ENCODE measurements at places on chromosomes 1 and 21.

DNA sequence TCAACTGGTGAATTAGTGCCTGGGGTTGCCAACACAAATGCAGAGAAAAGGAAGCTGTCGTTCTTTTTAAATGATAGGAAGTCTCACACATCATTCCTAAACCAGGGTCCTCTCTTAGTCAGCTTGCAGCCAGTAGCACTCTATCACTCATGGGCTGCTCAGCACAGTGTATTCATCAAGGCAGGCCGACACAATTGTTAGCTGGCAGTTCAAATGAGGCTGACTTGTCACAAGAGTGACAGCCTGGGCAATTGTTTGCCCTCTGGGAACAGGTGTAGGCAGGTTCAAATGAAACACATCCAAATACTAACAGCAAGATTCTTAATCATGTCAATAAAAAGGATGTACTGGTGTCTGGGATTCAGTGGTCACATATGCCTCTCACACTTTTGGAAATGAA is 76.9 kb downstream of the ERICH3 start:
- no peak for DNase-seq

- no peak for DNase-seq
These were observed 25.2 kb downstream of the TP73 start for GRCh38 chr1:3677484-3677883.

DNA sequence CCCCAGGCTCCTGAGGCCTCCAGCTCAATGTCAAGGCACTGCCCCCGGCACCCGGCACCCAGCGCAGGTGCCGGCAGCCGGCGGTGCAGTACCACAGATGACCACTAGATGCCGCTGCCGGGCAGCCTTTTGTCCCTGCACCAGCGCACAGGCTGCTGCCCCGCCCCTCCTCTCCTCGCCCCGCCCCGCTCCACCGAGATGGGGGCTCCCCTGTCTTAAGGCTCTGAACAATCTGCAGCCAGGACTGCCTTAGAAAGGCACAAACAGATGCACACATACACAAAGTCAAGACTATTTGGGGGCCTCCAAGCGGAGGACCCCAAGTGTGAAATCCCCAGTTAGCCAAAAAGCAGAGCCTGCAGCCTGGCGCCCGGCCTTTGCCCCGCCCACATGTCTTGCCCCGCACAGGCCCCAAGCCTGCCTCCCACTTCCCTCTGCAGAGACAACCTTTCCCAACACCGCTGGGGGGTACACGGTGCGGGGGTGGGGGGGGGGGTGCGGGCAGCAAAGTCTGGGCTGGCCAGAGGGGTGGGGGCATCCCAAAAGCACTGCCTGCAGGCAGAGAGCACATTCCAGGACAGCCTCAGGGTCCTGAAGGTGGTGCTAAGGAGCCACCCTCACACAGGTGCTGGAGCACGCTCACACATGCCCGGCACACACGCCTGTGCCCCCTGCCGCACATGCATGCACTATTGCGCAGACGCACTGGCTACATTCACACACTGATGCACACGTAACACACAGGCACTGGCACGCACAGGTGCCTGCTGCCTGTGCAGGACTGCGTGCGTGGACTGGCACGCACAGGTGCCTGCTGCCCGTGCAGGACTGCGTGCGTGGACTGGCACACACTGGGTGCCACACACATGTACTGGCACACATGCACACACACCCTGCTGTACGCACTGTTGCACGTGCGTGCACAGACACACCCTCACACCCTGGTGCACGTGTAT is 37.1 kb downstream of the ARHGEF16 start:
- DNase-seq = peak; percentile 93

DNA sequence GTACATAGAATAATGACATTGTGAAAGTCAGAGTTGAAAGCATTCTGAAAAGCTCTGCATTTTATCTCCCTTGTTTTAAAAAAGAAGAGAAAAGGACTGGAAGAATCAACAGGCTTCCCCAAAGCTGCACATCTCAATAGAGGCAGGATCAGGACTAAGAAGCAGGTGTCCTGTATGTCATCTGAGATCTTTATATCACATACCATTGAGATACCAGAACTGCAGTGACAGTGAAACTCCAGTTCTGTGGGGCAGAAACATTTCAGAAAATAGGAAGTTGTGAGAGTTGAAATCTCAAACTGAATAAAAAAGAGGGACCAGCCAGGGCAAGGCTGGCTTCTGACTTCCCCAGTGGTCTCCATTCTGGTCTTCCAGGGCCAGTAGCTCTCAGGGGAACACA is 33.0 kb upstream of the SH2D1B start:
- DNase-seq = no peak

DNA sequence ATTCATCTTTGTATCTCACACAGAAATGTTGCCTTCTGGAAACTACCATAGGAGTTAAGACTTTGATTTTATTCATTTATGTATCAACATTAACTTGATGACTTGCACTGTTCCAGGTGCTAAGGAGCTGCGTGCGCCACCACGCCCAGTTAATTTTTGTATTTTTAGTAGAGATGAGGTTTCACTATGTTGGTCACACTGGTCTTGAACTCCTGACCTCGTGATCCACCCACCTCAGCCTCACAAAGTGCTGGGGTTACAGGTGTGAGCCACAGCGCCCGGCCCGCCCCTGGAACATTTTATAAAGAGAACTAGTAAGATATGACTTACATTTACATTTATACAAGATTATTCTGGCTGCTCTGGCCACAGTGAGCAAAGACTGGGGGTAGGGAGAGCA is 252.2 kb downstream of the FAF1 start:
- DNase-seq = no peak

- no peak for DNase-seq
These were observed at the start of gene KIAA1614 for GRCh38 chr1:180912801-180913565. Gene KIAA1614 (plus strand): TSS chr1:180912897. CDS start chr1:180913244, 347 bp downstream.

DNA sequence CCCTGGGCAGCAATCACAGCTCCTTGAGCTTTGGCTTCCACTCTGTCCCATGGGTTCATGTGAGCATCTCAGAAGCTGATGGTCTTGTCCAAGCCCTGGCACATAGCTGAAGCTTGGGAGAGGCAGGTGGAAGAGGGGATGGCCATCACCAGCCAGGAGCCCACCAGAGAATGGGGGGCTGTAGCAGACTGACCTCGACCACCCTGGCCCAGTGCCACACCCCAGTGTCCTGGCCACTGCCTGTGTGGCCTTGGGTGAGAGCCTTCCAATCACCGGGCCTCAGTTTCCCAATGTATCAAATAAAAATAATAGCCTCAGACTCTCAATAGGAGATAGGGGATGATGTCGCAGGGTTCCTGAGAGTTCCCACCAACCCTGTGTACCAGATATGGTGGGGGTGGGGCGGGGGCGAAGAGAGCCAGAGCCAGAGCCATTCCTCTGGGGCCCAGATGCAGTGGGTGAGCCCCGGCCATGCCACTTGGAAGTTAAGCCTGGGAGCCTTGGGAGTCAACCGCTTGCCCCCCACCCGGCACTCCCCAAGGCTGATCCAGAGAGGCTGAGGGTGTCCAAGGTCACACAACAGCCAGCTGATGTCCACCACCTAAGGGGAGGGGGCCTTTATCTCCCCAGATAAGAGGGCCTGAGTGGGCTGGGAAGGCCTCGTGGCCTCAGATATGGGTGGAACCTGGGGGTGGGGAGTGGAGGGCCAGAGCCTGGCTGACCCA is 9.3 kb upstream of the EDN2 start:
- no peak for DNase-seq

- DNase-seq = no peak
These were observed 20.3 kb upstream of the RBBP5 start for GRCh38 chr1:205142102-205142469.

- no peak for DNase-seq
These were observed 98.0 kb upstream of the NR5A2 start for GRCh38 chr1:199929556-199929955.

DNA sequence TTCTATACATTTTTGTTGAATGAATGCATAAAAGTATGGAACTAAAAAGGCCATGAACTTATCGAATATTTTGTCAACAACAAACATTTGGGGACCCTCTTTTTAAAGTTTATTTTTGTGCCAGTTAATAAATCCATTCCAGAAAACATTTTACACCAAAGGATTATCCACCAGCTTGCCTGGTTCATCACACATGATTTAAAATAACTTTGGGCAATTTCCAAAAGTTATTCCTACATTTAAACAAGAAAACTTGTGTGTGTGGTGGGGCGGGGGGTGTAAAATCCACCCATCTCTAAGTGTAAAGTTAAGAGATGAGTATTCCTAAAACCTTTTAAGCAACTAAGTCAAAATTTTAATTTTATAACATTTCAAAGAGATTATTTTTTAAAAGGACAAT is 224.5 kb upstream of the SNX7 start:
- DNase-seq = no peak

GRCh38 chr1:116671072-116671760 is 3.7 kb upstream of the IGSF3 start:
- DNase-seq = no peak

GRCh38 chr1:213986020-213986924 is 1.5 kb upstream of the PROX1 start:
- no peak for DNase-seq

DNA sequence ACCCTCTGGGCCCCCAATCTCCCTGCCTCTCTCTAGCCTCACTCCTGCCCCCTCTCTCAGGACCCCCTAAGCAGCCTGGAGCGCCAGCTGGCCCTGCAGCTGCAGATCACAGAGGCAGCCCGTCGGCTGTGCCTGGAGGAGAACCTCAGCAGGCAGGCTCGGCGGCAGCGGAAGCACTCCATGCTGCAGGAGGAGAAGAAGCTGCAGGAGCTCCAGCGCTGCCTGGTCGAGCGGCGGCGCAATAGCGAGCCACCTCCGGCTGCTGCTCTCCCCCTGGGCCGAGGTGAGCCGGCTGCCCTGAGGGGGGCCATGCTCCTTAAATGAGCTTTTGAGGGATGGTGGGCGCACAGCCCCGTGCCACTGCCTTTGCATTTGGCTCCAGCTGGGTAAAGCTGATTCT is 6.2 kb downstream of the INAVA start:
- peak; percentile 38 for DNase-seq

DNA sequence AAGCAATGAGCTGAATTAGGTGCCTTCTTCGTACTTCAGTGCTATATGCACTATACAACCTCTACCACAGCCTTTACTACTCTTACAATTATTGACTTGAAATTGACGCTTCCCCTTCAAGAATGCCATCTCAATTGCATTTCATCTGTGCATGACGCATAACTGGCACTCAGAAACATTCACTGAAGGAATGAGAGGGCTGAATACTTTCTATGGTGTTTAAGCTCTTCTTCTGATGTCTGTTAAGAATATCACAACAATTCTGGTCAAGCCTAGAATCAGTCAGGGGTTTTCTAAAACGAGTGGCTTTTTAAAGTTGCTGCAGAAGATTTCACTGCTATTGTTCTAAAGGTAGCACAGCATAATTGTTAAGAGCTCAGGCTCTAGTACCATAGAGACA is 11.5 kb downstream of the DENND1B start:
- DNase-seq = no peak

- no peak for DNase-seq
These were observed 34.8 kb downstream of the SLX9 start for GRCh38 chr21:44974676-44975075.

DNA sequence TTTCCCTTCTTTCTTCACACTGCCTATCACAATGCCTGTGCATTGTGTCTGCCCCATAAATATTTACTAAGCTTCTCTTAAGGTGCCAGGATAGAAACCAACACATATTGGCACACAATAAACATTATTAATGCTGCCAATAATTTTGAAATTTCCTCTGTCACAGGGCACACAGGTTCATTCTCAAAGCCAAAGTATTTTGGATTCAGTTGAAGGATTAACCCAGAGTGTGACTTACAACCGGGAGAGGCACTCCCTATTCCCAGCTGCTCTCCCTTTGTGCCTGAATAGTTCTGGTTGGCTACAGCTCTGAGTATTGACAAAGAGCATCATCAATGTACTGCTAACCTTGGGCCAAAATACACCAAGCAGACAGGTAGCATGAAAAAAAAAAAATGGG is 46.6 kb upstream of the ATP1A1 start:
- no peak for DNase-seq

DNA sequence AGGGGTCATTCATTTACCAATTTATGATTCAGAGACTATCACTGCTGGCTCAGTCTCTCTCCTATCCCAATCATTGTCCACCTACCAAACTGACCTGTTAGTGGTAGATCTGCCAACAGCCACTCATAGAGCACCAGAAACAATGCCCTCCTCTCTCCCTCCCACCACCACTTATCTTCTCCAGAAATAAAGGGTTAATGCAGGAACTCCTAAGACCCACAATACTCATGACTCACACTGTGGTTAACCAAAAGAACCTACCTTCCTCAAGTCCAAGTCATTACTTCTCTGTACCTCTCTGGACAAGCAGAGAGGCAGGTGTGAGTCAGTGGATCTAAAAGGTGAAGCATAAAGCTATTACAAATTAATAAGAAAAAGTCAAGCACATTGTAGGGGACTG is 40.9 kb upstream of the CAMK1G start:
- DNase-seq = no peak

DNA sequence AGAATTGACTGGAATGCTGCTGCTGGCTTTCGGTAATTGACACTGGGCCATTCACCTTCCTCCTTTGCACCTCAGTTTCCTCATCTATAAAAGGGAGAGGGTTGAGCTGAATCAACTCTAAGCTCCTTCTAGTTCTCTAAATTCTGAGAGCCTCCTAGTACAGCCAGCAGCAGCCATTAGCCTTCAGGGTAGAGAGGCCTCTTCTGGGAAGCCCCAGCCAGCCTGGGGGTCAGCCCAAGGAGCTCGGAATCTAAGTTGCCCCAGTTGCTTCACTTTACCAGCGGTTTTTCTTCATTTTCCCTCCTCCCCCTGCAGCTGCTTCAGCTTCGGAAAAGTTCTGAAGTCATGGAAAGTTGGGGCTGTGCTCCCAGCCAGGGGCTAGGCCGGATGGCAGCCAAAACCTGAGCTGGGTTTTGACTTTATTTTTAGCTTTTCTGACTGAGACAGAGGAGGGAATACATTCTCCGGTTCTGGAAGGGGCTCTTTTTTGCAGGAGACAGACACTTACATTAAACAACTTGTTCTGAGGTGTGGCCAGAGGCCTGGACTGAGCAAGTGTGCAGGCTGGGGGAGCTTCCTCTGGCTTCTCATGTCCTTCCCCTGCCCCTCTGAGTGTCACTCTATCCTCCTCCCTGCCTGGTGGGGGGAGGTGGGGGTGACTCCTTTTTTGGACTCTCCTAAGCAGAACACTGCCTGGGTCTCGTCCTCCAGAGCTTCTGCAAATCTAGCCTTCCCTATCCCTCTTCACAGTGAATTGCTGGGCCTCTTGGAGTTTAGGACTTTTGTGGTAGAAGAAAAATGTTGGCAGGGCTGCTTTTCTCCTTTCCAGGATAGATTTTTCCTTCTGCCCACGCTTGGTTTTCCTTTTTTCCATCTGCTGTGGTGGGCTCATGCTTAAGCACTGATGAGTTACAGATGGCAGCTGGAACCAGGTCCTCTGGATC is 14.4 kb downstream of the LMNA start:
- no peak for DNase-seq
